ENCODE measurements at places on chromosomes 2 and 18.

DNA sequence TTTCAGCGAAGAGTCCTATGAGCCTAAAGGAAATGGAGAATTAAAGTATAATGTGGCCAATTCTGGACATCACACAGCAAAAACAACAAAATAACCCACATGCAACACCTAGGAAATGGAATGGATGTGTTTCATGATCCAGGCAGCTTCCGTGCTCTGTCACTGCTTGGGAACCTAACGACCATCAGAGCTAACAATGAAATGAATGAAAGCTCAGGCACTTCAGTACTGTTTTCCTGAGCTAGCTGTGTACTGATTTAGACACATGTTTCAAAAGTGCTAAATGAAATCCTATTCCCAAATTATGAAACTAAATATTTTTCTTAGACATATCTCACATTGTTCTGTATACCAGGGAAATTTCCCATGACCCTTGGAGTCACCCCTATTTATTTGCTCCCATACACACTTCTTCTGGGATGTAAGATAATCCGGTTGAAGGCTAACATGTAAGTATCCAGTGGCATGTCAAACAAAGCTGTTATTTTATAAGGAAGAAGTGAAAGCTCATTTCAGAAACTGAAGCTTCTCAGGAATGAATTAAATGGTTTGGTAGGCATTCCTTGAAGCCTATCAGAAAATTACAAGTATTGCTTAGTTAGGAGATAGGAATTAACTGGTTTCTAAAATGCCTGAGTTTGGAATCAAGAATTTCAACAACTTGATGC is 108.5 kb upstream of the RND3 start:
- DNase-seq = no peak

DNA sequence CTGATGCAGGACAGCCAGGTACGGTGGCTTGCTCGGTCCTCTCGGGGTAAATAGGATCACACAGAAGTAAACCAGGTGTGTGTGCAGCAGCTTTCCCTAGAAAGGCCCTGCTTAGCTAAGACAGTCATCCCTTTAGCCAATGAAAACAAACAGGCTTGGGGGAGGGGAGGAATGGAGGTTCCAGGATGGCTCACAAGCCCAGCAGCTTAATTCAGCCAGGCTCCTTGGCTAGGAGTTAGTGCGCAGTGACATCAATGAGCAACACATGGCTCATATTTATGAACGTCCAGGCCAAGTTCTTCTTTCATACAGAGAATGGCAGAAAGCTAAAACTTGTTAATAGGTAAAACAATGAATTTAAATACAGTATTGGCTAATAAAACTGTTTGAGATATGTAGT is 10.2 kb downstream of the IAH1 start:
- DNase-seq = no peak

GRCh38 chr2:43438342-43438741 is 157.5 kb downstream of the THADA start:
- no peak for DNase-seq

DNA sequence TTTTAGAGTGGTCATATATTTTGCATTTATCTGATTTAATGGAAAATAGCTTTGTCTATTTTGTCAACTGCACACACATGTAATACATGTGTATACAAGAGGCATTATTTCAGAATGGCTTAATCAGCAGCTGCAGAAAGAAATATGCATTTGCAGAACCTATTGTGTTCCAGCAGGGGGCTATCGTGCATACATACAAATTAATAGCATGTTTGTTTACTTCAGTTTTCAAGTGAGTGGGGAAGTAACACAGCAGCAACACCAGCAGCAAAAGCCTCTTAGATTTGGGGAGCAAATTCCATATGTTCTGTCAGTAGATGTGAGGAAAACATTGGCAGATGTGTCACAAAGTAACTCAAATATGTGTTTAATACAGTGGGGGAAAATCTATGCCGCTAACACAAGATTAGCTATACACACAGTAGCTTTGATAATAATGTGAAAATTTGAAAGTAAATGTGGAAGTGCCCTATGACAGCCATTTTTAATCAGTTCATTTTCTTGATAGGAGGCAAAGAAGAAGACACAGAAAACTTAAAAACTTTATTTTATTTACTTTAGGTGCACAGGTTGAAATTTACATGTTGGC is 218.1 kb downstream of the WDR7 start:
- DNase-seq = no peak

- DNase-seq = peak; percentile 59
These were observed 94.6 kb downstream of the CERS6 start for GRCh38 chr2:168550670-168551069.

- no peak for DNase-seq
These were observed 3.7 kb downstream of the TSHZ1 start for GRCh38 chr18:75214332-75214690.

GRCh38 chr2:166444306-166444705 is 49.7 kb downstream of the SCN7A start:
- no peak for DNase-seq

DNA sequence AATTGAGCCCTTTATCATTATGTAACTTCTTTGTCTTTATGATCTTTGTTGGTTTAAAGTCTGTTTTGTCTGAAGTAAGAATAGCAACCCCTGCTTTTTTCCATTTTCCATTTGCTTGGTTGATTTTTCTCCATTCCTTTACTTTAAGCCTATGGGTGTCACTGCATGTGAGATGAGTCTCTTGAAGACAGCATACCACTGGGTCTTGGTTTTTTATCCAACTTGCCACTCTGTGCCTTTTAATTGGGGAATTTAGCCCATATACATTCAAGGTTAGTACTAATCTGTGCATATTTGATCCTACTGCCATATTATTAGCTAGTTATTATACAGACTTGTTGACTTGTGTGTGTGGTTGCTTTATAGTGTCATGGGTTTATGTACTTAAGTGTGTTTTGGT is 89.6 kb downstream of the NBEAL1 start:
- no peak for DNase-seq

- no peak for DNase-seq
These were observed 360.2 kb upstream of the POU3F3 start for GRCh38 chr2:104493698-104494097.

GRCh38 chr2:96153991-96154431 is 8.8 kb upstream of the DUSP2 start:
- DNase-seq = no peak

DNA sequence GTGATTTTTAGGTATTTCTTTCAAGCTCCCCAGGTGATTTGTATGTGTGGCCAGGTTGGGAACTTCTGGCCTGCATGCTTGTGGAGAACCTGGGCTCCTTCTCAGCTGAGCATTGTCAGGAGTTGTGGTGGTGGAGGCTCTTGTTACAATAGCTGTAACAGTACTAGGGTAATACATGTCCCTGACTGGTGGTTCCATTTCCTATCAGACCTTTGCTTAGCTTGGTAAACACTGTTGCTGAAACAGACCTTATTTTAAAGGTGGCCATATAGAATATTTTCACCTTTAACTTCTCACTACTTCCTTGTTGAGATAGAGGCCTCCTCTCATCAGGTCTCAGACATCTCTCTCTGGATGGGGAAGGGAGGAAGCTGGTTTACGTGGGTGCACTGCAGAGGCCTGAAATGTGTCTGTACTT is 79.2 kb downstream of the SETBP1 start:
- no peak for DNase-seq

- DNase-seq = no peak
These were observed 6.5 kb downstream of the NBAS start for GRCh38 chr2:15554525-15555218.

DNA sequence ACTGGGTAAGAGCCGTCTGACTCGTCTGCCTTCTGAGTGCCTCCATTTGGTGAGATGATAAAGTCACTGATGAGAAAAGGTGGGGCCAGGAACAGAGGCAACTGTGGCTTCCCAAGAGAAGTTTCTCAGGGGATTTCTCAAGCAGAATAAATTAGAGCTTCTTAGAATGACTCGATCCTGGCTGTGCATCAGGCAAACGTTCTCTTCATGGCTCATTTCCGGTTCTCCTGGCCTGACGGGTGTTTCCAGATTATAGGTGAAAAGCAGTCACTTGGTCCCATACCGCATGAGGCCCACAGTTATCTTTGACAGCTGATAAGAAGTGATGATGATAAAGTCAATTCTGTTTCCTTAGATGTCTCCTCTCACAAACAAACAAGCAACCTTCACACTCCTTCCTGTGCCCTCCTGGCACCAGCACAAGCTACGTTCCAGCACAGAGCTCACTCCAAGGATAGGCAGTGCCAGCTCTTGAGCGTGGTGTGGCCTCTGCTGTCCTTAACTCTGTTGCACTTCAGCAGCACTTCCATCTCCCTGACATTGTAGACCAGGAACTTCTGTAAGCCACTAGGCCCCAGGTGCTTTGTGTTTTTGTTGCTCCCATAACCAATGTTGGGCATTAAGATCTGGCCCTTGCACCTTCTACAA is 37.8 kb upstream of the KCNF1 start:
- DNase-seq = no peak

GRCh38 chr2:45483997-45484396 is 127.1 kb downstream of the SRBD1 start:
- DNase-seq = no peak

GRCh38 chr2:25685741-25686140 is 12.4 kb upstream of the DTNB start:
- no peak for DNase-seq

- DNase-seq = no peak
These were observed 109.7 kb downstream of the SP100 start for GRCh38 chr2:230525682-230526081.

DNA sequence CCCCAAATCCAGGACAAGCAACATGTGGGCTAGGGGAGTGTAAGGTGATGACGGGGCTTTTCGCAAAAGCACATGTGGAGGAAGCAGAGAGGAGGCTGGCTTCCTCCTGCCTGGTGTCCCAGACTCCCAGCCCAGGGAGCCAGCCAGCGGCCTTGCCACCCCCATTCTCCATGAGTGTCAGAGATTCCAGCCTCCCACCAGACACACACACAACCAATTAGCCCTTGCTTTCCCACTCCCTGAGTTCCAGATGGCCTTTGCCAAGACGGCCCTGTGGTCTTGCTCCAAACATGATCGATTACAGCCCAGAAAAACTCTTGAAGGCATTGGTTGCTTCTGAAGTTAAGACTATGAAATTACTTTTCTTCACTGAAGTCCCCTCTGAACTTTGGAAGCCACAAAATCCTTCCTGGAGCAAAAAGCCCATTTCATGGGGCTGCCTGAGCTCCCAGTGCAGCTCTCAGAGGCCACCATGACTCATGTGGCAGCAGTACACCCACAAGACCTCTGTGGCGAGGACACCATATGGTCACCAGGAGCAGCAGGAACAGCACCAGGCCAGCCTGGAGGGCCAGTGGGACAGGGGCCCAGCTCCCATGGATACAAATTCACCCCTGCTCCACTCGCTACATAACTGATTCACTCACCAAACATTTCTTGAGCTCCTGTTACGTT is 69.1 kb upstream of the PID1 start:
- DNase-seq = no peak

GRCh38 chr2:106332054-106332453 is 136.2 kb downstream of the RGPD3 start:
- no peak for DNase-seq

GRCh38 chr2:216648105-216648504 is 14.9 kb downstream of the IGFBP2 start:
- DNase-seq = no peak

- DNase-seq = no peak
These were observed 289.5 kb downstream of the CDCA7 start for GRCh38 chr2:173644146-173644545.

GRCh38 chr2:569681-570080 is 107.5 kb downstream of the TMEM18 start:
- no peak for DNase-seq

Data from upper lobe of left lung (tissue), 6 donors.